ENCODE measurements at places on chromosomes 7 and 10.

- no peak for DNase-seq
Measured at GRCh38 chr10:74839708-74840107, 13.3 kb downstream of the KAT6B start.

- no peak for DNase-seq
Measured at GRCh38 chr7:93779115-93779514, 111.4 kb downstream of the TFPI2 start.

DNA sequence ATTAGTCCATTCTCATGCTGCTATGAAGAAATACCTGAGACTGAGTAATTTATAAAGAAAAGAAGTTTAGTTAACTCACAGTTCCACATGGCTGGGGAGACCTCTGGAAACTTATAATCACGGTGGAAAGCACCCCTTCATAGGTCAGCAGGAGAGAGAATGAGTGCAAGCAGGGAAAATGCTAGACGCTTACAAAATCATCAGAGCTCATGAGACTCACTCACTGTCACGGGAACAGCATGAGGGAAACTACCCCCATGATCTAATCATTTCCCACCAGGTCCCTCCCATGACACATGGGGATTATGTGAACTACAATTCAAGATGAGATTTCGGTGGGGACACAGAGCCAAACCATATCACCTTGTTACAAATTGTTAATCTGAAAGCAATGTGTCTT is 15.8 kb downstream of the TAS2R39 start:
- no peak for DNase-seq

- no peak for DNase-seq
Measured at GRCh38 chr7:30920584-30921539, 9.2 kb downstream of the AQP1 start.

- peak; percentile 54 for DNase-seq
Measured at GRCh38 chr7:35975851-35976454, 175.1 kb downstream of the SEPTIN7 start.

GRCh38 chr7:64880322-64881297 is 22.5 kb upstream of the ZNF273 start:
- DNase-seq = no peak

DNA sequence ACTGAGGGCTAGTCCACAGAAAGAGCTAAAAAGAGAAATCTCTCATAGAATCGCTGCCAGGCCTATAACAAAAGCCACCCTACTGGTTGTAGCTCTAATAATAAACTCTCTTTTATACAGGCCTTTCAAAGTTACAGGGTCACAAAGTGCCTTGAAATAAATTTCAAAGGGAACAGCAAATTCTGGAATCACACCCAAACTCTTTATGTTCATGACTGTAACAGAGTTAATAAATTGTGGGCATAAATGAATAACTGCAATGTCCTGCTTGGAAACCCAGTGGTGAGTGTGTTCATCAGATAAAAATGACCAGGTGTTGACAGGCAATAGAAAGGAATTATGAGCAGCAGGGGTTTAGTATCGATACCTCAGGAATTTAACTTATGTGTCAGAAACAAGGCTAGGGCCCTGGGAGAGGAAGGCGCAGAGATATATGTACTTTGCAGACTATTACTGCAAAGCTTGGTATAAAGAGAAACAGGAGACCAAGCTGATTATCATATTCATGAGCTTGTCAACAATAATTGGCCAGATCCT is 9.3 kb downstream of the CDC14C start:
- no peak for DNase-seq

DNA sequence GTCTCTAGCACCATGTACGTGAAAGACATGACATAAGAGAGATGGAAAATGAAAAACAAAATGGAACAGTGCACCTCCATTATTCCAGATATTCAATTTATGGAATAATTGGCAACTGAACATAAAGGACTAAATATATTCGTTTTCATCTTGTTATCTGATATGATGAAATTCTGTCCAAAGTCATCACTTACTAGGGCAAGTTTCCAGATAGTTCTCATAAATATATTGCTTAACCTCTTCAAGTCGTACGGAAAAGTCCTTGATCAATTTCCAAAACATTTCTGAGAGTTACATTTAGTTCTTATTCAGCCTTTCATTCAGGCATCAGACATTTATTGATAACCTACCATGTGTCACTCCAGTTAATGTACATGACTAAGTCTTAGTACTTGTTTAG is 185.2 kb downstream of the HGF start:
- no peak for DNase-seq

DNA sequence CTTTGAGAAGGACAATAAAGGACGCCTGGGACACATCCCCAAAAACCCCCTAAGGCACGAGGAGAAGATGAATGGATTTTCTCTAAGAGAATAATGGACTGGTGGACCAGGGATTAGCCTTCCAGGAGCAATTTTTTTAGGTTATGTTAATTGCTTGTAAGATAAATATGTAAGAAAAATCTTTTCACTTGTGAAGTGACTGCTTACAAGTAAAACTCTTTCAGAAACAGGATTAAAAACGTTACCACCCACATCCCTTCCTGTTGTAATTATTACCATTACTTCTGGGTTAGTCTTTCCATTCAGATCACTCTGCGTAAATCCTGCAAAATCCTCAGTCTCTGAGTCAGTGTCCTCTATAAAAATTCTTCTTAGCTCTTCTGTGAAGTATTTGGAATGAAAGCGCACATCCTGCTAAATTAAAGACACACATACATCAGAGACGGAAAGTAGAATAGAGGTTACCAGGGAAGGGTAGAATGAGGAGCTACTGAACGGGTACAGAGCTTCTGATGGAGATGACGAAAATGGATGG is 34.3 kb downstream of the CDCA7L start:
- DNase-seq = no peak

DNA sequence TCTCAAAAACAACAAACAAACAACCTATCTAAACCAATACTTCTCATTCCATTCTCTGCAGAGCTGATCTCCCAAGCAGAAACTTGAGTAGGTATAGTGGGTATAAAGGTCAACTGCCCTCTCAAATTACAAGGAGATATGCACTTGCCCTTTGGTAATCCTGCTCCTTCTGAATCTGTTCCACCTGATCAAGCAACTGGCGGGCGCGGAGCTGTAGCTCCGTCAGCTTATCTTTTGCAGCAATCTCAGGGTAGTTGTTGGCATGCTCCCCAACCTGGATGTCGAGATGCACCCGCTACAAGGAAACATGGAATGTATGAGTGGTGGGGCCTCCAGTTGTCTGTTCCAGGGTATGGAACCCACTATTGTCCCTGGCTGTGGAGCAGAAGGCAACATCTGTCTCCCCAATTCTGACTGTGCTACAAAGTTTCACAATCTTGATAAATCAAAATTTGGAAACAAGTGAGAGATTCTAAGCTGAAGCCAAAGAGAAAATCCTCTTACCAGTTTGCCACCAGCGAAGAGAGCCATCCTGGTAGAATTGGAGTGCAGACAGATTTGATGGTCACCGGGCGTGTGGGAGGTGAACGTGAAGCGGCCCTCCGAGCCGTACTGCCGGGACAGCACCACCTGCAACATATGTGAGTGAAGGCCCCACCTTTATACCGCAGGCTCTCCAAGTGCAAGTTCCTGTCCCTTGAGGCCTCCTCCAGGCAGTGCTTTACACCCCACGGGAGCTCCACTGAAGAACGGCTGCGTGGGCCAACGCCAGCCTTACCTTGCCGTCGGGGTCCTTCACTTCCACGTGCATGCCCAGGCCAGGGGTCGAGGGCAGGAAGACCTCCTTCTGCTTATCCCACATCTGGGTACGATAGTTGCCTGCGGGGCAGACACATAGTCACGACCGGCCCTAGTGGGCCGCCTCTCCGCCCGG is 819 bp downstream of the TMED4 start:
- no peak for DNase-seq

- DNase-seq = no peak
Measured at GRCh38 chr10:51109801-51110533, 35.7 kb downstream of the PRKG1 start.

DNA sequence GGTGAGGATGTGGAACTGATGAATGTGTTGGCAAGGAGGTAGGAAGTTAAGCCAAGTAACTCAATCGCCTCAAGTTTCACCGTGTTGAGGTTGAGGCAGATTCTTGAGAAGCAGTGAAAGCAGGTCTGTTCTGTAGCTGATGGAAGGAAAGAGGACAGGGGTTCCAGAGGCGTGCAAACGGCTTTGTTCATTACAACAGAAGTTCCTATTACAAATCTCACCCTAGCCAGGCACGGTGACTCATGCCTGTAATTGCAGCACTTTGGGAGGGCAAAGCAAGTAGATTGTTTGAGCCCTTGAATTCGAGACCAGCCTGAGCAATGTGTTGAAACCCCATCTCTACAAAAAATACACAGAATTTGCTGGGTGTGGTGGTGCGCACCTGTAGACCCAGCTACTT is 36.9 kb upstream of the PTF1A start:
- no peak for DNase-seq

GRCh38 chr10:22629852-22630233 is 84.5 kb downstream of the PIP4K2A start:
- DNase-seq = no peak

GRCh38 chr10:110772454-110773025 is 99.2 kb upstream of the PDCD4 start:
- DNase-seq = no peak

DNA sequence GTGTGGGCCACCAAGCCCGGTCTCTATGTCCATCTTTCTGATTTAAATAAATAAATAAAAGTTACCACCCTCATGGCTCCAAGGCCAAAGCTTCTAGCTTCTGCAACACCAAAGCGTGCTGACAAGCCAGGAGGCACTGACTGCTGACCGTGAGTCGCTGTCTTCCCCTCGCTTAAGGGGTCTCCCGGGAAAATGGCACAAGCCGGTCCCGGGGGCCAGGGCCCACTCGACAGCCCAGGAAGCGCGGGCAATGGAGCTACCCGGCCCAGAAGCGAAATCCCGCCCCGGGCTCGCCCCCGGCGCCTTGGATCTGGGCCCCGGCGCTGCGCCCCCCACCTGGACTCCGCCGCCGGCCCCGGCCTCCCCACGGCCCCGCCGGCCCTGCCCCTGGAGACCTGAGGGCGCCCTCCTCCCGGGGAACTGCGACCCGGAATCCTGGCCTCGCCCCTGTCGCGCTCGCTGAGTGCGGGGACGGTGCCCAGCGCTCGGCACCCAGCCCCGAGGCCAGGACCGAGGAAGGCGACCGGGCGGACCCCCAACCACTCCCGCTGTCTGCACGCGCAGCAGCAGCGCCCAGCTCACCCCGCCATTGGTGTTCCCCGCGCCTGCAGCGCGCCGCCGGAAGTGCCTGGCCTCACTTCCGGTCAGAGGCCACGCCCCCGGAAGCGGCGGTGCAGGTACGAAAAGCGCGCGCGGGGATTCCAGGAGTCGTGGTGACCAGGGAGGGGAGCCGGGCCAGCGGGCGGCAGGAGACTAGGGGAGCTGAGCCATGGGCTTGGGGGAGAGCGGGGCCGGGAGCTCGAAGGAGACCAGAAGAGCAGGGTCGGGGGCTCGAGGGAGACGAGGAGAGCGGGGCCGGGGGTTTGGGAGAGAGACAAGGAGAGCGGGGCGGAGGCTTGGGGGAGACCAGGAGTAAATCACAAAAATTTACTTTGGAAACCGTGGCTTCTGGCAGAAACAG is at the start of the genes MRM2 and NUDT1:
Gene MRM2, minus strand, starts transcription at position 626 of the 961 bp plus-strand sequence. Its CDS starts 36 bp downstream, at position 590.
Gene NUDT1, plus strand, starts transcription at position 647 of the 961 bp plus-strand sequence. CDS start 2,349 bp downstream, outside the sequence.
- DNase-seq = peak; percentile 81

- DNase-seq = no peak
Measured at GRCh38 chr7:27920281-27920946, 180.5 kb downstream of the TAX1BP1 start.

GRCh38 chr10:62748386-62748785 is 56.1 kb upstream of the ADO start:
- DNase-seq = no peak

DNA sequence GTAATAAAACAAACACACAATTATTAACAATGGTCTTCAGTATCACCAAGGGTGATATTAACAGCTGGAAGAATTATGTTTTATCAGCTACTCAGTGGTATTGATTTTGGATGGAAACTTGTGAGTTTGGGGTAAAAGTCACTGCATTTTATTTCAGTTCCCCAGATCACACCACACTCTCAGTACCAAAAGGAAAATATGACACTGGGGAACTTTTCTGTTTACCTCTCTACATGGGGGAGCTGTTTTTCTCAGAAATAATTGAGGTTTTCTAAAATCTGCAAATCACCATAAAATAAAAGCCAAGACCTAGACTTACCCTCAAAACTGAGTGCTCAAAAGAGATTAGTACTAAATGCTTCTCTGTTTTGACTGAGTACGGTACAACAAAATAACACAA is 98.6 kb upstream of the FEZF1 start:
- no peak for DNase-seq

DNA sequence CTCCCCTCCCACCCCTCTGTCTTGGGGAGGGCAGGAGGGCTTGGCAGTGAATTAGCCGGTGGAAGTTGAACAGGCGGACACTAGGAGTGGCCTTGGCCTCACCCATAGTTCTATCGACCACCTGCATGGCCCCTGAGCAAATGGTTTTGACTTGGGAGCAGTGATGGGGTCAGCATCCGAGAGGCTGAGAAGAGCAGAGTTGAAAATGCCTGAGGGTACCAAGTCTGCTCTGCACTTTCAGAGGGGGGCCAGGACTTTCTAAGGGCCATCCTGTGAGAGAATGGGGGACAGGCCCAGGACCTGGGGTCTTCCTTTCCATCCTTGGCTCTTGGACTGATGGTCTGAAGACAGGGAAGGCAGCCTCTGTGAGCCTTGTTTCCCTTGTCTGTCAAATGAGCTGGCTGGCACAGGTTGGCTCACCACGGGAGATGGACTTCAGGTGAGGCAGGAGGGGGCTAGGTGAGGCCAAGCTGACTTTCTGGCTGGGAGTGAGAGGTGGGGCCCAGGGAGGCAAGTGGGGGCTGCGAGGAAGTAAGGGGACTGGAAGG is 29.4 kb downstream of the CDH23 start:
- no peak for DNase-seq

- DNase-seq = no peak
Measured at GRCh38 chr10:66353422-66353821, 572.4 kb upstream of the LRRTM3 start.

- DNase-seq = no peak
Measured at GRCh38 chr7:137928626-137929025, 73.3 kb downstream of the CREB3L2 start.

DNA sequence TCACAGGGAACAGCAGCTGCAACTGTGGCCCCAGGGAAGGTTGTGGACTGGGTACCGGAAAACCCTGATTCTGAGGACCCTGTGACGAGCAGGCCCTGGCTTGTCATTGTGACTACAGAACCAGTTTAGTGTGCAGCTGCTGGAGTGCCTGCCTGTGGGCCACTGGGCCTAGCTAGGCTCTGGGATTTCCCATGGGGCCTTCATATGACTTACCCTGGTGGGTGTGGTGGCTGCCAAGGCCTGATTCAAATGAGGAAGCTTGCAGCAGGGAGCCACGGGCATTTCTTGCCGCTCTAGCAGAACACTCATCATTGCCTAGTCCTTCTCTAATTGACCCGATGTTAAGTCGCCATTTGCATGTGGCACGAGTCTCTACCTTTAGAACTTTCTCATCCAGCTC is 14.7 kb upstream of the CAMK2G start:
- no peak for DNase-seq

- DNase-seq = no peak
Measured at GRCh38 chr7:51070151-51070550, 246.5 kb downstream of the COBL start.

GRCh38 chr10:84172467-84173356 is 889 bp upstream of the GPR15LG start:
- DNase-seq = no peak

DNA sequence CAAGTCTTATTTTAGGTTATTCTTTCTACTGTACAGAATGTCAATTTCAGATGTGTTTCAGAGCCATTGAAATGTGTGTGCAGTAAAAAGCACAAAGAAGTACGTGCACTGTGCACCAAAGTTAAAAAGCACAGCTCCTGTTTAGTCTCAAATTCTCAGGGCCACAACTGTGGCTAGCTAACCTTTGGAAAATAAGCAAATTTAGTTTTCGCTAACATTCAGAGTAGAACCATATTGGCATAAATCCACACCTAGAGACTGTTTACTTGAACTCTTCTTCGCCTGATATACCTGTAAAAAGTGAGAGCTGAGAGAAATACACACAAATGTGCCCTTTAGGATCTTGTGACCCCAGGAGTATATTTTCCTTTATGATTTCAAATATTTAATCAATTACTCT is 353.9 kb downstream of the TFEC start:
- DNase-seq = no peak
